ENCODE measurements at places on chromosomes 2 and 18.

DNA sequence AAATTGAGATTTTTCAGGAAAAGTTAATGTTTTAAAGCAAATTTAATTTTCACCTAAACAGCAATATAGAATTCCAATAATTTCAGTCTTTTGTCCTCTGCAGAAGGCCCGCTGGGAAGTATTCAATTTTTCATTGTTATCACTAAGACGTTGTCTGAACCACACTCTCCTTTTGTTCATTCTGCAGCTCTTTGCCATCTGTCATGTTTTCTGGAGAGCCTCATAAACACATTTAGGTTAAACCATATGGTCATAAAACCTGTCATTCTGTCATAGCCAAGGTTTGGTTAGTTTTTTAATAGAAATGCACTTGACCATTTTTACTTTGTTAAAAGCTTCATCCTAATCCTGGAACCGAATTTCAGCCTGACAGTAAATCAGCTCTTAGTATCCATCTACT lies 54.0 kb upstream of the PGAP1 start:
- no peak for DNase-seq

DNA sequence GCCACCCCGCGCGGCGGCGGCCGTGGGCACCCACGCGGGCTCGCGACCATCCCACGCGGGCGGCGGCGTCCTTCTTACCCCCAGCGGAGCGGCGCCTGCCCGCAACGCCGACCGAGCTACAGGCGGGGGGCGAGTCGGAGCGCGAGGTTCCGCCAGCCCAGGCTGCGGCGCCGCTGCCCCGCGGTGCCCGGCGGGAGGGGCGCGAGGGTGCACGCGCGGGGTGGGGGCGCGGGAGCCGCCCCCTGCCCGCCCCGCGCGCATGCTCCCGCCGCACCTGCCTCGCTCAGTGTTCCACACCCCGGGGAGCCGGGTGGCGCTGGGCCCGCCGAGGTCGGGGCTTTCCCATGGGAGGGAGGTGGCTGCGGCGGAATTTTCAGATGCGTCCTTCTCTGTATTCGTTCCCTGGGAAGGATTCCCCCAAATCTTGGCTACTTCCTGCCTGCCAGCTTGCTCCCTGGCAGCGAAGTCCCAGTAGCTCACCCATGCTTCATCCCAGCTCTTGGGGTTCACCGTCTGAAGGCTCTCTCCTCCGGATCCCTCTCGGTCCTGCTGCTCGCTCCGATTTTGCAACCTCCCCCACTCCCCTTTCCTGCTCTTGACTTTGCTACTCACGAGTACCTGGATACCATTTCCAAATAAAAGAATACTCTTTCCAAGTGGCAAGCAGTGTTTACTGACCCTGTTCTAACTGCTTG lies at the start of gene L3MBTL4:
L3MBTL4 (minus strand) TSS at position 189 of the 695 bp plus-strand sequence. CDS start 103,286 bp downstream, outside the sequence.
- no peak for DNase-seq

DNA sequence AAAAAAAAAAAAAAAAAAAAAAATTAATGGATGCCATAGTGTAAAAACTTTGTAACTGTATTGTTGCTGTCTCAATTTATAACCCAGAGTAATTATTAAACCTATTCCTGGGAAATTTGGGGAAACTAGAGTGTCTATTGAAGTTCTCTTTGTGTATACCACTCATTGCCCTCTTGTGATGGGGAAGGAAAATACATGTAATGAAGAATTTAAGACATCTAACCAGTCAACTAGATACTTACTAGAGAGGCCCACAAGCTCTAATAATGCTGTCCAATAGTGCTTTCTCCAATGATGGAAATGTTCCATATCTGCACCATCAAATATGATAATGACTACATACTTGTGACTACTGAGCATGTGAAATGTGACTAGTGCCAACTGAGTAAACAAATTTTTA lies 168.5 kb upstream of the SLC39A10 start:
- no peak for DNase-seq

- DNase-seq, result no peak
Measured at GRCh38 chr2:3187467-3187866, 190.2 kb downstream of the EIPR1 start.

- DNase-seq, result no peak
Measured at GRCh38 chr2:199356412-199356811, 101.3 kb downstream of the SATB2 start.

GRCh38 chr2:26185954-26186770 lies 13.3 kb downstream of the GAREM2 start:
- no peak for DNase-seq

- DNase-seq, result no peak
Measured at GRCh38 chr2:68404164-68404563, 39.1 kb downstream of the PLEK start.

- DNase-seq, result no peak
Measured at GRCh38 chr2:135149251-135149650, 97.2 kb downstream of the RAB3GAP1 start.

GRCh38 chr2:98730707-98731040 lies 258 bp downstream of the MGAT4A start:
- no peak for DNase-seq

GRCh38 chr2:60337142-60337497 lies 216.3 kb downstream of the BCL11A start:
- no peak for DNase-seq

- no peak for DNase-seq
Measured at GRCh38 chr18:61850756-61851155, 42.1 kb downstream of the RNF152 start.

DNA sequence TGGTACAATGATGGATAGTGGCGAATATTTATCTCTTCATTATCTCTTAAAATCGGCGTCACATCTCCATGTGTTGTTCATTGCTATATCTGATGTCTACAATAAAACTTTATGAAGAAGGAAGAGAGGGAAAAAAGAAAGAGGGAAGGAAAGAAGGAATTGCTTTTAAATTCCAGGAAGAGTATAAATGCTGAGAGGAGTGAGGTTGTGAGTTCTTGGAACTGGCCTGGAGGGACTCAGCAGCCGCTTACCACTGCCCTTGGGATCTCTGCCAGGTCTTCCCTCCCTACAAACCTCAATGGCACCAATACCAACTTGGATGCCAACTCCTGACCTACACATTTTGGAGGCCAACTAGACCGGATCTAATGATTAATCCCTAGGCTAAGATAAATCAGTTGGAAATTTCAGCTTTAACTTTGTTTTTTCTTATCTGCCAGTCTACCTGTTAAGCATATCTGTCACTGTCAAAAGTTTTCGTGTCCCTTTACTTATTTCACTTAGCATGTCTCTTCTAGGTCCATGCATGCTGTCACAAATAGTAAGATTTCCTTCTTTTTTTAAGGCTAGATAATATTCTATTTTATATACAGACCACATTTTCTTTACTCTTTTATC lies 9.8 kb downstream of the SCN9A start:
- DNase-seq, result no peak

- DNase-seq, result no peak
Measured at GRCh38 chr2:216179015-216179414, 69.9 kb downstream of the XRCC5 start.

GRCh38 chr2:216619411-216620393 lies 13.5 kb upstream of the IGFBP2 start:
- DNase-seq, result no peak
